ENCODE measurements at places on chromosomes 7 and 10.

GRCh38 chr10:60035984-60036383 lies 129.6 kb upstream of the CCDC6 start:
- no peak for DNase-seq

- DNase-seq, result no peak
These were observed 808.8 kb downstream of the GRM8 start for GRCh38 chr7:126443951-126444350.

- DNase-seq, result no peak
These were observed 449 bp downstream of the NUDT5 start for GRCh38 chr10:12195281-12195602.

- no peak for DNase-seq
These were observed 25.2 kb upstream of the MKLN1 start for GRCh38 chr7:131302446-131302845.

DNA sequence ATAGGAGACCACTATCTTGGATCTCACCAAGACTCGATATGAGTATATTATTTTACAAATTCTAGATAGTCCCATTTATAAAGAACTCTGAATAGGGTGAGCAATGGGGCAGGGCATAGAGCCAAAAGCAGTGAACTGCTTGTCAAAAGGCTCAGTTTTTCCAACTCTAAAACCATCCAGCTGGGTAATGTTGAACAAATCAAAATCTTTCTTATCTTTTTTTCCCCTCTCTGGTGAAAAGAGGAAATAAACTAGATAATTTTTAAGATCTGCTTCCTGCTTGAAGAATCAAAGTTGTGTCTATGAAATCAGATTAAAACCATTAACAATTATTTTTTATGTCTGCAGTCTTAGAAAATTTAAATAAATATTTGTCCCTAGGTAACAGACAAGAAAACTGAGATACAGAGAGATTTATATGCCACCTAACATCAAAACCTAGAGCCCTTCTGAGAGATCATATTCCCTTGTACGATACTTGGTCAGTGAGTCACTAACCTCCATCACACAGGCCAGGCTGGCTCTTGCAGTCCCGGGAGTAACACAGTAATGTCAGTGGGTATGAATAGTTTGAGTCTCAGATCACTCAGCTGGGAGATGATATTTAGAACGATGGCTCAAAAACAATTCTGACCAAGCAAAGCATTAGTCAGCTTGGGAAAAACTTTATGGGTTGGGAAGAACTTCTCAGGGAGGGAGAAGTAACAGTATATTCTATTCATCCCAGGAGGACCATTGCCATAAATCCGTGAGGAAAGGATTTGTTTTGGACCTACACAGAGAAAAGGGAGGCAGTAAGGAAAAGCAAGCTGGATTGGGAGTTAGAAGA lies 178.8 kb downstream of the REEP3 start:
- DNase-seq, result no peak

DNA sequence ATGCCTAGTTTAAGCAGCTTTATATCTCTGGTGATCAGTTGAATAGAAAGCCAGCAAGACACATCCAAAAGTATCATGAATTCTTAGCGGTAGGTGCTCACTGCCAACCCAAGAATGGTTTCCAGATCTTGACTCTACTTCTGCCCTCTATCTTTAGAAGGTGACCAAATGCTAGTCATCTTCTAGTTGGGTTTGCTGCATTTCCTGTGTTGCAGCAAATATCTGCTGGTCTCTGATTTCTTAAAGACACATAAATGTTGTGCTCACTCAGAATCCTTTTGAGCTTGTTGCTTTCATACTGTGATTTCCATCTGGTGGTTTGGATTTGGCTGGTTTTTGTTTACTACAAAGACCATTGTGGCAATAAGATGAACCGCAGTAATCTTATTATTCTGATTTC lies 2.2 kb downstream of the CDC123 start:
- no peak for DNase-seq

GRCh38 chr10:95278061-95278988 lies 12.5 kb downstream of the PDLIM1 start:
- DNase-seq, result no peak

DNA sequence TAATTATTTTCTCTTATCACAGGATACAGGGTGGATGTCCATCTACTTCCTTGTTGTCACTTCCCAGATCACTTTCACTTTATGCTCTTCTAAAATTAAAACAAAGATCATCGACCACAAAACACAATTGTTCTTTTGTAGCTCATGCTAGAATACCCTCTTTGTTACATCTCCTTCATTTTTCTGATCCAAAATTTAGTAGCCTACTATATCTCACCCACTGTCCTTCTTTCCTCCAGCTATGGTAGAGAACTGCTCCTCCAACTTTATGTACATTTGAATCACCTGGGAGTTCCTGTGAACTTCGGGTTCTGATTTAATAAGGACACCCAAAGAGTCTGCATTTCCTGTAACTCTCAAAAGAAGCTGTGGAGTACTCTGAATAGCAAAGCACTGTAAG lies 1.2 kb upstream of the AHR start:
- no peak for DNase-seq

- no peak for DNase-seq
These were observed 126.0 kb upstream of the RET start for GRCh38 chr10:42950606-42951485.

DNA sequence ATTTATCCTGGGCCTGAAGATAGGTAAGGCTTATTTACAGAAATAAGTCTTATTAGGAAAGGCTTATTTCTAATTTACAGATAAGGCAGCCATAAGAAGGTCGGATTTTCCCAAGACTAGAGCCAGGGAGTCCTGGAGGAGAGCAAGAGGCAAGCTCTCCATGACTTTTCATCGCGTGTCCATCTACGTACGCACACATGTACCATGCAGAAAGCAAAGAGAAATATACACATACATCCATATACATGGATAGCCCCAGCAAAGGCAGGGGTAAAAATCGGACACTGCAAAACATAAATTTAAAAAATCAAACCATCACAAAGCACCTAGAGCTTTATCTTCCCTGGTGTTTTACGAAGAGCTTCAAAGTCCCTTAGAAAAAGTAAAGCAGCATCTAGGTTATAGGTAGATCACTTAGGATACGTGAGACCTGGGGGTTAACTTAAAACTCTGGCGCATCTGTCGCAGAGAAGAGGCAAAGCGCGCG lies 25.8 kb upstream of the ZRANB1 start:
- no peak for DNase-seq

DNA sequence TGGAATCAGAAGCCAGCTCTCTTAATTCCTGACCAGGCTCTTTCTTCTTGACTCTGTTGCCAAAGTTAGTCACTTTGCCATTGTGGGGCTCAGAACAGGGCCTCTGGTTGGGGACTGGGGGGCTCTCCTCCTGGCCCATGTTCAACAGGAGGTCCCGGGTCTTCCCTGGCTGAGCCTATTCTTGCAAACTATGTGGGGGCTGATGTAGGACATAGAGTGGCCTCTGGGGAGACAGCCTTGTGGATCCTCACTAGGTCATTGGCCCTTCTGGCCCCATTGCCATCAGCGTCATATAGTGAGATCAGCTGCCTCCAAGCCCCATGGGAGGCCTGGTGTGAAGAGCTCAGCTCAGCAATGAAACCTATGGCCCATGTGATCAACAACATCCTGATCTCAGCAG lies 77.6 kb upstream of the LEP start:
- DNase-seq, result no peak

DNA sequence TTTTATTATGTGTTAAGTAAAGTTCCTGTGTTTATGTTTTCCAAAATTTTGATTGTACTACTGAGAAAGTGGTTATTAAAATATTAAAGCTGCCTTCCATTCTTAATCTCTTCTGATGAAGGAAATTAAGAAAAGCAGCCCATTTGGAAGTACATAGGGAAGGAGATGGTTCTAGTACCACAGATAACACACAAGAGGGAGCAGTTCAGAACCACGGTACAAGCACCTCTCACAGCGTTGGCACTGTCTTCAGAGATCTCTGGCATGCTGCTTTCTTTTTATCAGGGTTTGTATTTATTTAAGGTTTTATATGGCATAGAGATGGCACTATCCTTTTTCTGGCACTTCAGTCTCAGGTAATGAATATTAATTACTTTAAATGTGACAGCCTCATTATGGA lies 111.6 kb downstream of the PHTF2 start:
- no peak for DNase-seq

DNA sequence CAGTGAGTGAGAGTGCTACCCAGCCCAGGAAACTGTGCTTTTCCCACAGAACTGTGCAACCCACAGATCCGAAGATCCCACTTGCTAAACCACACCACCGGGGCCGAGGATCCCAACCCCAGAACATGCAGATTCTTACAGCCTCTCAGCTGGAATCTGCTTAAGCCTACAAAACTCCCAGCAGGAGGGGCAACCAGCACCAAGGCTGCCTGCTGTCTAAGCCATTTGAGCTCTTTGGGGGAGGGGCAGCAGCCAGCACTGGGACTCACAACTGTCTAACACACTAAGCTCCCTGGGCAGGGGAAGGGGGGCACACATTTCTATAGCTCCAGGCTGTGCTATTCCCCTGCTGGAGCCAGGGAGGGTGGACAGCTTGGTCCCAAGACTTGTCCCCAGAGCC lies 529.9 kb downstream of the XPNPEP1 start:
- DNase-seq, result no peak

DNA sequence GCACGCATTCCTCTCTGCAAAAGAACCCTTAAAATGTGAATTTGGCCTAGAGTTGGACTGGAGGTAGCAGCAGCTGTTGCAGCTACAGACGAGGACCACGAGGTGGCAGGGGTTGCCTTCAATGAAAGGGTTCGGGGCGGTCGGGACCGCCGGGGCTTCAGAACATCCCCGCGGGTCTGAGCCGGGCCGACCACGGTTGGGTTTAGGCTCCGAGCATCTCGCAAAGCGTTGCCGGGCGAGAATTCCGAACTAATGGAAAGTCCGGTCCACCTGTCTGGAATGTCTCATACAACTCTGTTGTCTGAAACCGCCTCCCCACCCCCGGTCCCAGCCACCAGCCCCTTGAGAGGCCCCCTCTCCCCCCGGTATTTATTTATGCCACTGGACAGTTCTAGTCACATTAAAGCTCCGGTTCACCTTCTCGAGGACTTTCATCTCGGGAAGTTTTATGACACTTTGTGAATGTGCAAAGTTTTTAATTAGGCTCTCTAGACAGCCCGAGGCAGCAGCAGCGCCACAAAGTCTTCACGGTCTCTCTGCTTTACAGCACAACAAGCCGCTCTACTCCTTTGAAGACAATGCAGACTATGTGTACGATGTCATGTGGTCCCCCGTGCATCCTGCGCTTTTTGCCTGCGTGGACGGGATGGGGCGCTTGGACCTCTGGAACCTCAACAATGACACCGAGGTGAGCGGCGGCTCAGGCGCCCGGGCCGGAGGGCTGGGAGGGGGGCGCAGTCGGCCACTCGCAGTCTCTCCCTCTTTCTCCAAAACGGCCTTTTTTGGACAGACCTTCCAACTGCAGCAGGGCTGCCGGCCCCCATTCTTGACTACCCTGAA lies 246.2 kb downstream of the SLC25A13 start:
- DNase-seq, result no peak

- no peak for DNase-seq
These were observed 16.2 kb downstream of the SVIL start for GRCh38 chr10:29618341-29619171.

DNA sequence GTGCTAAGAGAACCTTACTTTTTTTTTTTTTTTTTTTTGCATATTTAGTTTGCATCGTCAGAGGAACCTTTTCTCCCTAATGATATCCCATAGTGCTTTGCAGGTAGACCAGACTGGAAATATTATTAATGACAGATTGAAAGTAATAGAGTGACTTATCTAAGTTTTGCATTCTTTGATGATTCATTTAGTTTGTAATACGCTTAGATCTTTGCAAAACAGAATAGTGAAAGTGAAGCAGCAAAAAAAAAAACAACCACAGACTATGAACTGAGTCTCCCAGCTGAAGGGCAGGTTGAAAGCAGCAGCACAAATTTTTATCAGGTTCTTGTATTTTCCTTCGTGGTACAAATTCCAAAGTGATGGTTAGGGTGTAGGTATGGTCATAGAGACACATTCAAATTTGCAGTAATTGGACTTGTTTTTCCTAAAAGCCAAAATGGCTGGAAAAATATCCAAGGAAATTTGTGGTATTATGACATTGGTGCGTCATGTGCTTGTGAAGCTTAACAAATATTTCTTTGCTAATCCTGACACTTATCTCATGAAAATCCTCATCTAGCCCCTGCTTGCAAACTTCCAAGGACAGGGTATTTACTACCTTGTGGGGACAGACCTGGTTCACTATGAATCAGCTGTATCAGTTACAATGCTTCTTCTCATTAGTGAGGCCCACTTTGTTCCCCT lies 81.8 kb upstream of the CREB5 start:
- no peak for DNase-seq

DNA sequence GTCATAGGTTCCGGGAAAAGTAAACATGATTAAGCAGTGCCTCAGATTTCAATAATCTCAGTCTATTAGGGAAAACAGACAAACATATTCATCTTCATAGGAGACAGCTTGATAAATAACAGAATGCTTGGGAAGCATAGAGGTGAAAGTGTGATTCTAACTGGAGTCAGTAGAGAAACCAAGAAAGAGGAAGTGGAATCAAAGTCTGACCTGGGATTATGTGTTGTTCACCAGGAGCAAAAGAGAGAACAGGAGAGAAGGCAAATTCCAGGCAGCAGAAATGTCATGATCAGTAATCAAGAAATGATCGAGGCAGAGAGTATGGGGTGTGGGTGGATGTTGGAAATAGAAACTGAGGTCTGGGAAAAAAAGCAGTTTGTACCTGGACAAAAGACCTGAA lies 43.7 kb downstream of the DGKB start:
- DNase-seq, result no peak

DNA sequence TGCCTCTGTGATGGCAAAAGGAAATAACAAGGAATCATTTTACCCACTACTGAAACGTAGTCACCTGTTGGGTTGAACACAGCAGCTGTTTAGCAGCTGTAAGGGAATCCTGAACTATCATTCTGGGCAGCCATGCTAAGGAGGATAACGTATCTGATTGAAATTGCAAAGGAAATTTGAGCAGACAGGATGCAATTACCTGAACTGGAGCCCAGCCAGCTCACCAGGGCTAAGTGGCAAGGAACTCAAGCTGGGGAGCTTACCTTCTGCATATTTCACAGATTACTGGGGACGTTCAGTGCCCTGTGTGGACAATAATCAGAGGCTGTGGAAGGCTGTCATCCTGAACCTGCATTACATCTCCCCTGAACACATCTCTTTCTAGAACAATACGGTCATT lies 650.5 kb downstream of the SORCS3 start:
- DNase-seq, result no peak

DNA sequence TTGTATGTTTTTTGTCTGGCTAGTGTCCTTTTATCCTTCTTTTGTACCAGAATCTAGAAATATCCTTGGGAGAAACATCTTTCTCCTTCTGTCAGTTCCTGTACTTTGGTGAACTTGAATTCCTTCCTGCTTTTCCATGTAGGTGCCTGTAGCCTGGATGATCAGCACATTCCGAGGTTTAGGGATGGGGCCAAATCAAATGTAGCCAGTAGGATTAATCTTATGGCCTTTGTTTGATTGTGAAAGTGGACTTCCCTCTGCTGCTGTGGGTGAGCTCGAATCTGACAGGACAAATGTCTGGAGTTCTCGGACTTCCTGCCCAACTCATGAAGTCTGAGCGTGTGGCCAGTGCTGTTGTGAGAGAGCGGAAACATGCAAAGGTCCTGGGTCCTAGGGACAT lies 33.2 kb upstream of the NAMPT start:
- no peak for DNase-seq

GRCh38 chr7:142842251-142842766 lies 12.6 kb upstream of the EPHB6 start:
- DNase-seq, result no peak

Measured in activated CD8-positive, alpha-beta memory T cell treated with anti-CD3 and anti-CD28 coated beads for 4 hours (primary cell).